ENCODE measurements at places on chromosomes 11 and 22. TPM values are rescaled to one million over a fixed set of nuclear protein-coding genes. Genes with fewer than 3 reads are reported as not detected.

- no peaks in the 10 kb centered on the region for H3K27me3 ChIP-seq
- H3K4me1 ChIP-seq: peaks cover 6% of the 10 kb centered on the region
- no peaks in the 10 kb centered on the region for H3K36me3 ChIP-seq
- H3K4me3 ChIP-seq: no peak overlapping the region
Measured at GRCh38 chr11:8907116-8907515, 3.9 kb upstream of the AKIP1 start.

- H3K4me1 ChIP-seq: peaks cover 6% of the 10 kb centered on the region
- H3K36me3 ChIP-seq: no peaks in the 10 kb centered on the region
- no peaks in the 10 kb centered on the region for H3K27me3 ChIP-seq
- DNase-seq: no peak
- H3K27ac ChIP-seq: no peak overlapping the region
Measured at GRCh38 chr11:134069426-134070341, 812 bp downstream of the JAM3 start.

The TMEM191C gene
- 0.70 TPM for total RNA-seq

DNA sequence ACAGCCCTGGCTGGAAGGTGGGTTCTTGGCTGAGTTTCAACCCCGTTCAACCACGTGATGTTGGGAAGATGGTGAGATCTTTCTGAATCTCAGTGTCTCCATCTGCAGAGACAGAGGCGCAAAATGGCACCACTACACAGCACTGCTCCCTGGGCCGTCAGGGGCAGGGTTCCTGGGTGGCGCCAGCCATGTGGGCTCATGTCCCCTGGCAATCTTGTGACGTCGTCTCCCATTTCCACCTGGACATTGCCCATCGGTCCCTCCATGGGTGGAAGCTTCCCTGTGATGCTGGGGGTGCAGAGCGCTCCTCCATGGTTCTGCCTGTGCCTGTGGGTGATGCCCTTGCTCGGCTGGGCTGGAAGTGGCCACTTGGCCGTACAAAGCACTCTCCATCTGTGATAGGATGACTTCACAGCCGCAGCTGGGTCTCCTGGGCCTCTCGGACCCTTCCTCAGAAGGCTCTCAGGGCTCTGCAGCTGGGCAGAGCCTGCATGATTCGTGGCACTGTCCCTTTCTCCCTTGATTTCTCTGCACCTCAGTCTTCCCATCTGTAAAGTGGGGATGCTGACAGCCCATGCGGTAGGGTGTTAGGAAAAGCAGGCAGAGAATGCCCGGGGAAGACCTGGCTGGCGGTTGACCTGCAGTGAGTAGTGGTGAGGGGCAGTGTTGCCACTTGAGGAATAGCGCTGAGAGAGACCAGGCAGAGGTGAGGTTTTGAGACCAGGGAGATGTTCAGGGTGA, 35.2 kb downstream of the SMIM38 start:
- H3K4me3 ChIP-seq: no peak overlapping the region
- no peak overlapping the region for H3K27ac ChIP-seq
- H3K4me1 ChIP-seq: no peaks in the 10 kb centered on the region
- H3K27me3 ChIP-seq: no peaks in the 10 kb centered on the region
- DNase-seq: no peak

GRCh38 chr22:36546932-36547331, 18.0 kb upstream of the EIF3D start:
- no peaks in the 10 kb centered on the region for H3K36me3 ChIP-seq
- H3K4me1 ChIP-seq: no peaks in the 10 kb centered on the region
- DNase-seq: no peak

The NFAM1 gene
- 0.31 TPM for total RNA-seq

- H3K4me1 ChIP-seq: no peaks in the 10 kb centered on the region
- no peak overlapping the region for H3K27ac ChIP-seq
- H3K27me3 ChIP-seq: no peaks in the 10 kb centered on the region
- no peaks in the 10 kb centered on the region for H3K36me3 ChIP-seq
- no peak for DNase-seq
Measured at GRCh38 chr11:41403458-41403857, 56.0 kb downstream of the LRRC4C start.

DNA sequence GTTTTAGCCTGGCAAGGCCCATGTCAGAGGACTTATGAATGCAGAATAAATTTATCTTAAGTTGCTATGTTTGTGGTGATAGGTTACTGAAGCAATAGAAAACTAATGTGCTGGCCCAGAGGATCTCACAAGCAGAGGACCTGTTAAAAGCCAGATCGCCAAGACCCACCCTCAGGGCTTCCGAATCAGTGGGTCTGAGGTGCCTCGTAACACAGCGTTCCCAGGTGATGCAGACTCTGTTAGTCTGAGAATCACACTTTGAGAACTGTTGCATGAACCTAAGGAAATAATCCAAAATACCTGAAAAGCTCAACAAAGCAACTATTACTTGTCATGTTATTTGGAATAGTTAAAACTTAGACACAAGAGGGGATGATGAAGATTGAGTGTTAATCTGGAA, 6.7 kb upstream of the SCARF2 start:
- DNase-seq: no peak
- peaks cover 7% of the 10 kb centered on the region for H3K36me3 ChIP-seq
- H3K4me1 ChIP-seq: no peaks in the 10 kb centered on the region
- no peaks in the 10 kb centered on the region for H3K27me3 ChIP-seq
- H3K27ac ChIP-seq: no peak overlapping the region
- no peak overlapping the region for H3K4me3 ChIP-seq

DNA sequence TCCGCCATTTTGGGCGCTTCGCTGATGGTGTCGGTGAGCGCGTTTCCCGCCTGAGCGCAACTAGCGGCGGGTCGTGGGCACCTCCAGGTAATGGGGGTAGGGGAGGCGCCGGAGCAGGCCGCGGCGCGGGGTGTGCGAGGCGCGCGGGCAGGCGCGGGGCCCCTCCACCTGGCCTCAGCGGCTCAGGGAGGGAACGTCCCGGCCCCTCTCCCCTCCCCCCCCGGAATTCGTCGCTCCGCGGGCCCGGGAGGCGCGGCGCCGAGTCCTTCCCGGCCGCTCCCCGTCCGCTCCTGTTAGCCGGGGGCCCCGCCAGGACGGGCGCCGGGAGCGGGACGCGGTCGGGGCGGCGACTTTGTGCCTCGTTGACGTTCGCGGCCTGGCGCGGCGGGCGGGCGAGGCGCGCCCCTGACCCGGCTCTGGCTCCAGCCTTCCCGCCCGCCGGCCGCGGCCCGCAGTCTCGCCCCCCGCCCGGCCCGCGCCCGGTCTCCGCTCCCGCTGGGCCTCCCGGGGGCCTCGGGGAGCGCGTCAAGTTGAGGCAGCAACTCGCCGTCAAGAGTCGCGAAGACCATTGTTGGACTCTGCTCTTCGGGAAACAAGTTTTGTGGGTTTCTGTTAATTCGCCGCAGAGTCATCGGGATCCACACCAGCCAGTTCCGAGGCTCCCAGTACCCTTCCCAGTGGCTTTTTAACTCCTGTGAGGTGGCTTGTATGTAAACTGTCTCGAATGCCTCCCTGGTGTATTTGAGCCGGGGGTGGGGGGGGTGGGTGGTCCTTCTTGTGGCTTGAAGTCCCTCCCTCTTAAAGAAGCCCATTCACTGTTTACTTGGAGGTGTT, at the start of gene PPP6R3:
Gene PPP6R3, plus strand, starts transcription at position 12 of the 834 bp plus-strand sequence. CDS start 76,913 bp downstream, outside the sequence.
- H3K27ac ChIP-seq: peak within 1 kb of the TSS; percentile 95
- no peaks in the 10 kb centered on the region for H3K27me3 ChIP-seq
- peak within 1 kb of the TSS; percentile 79 for H3K4me3 ChIP-seq
- no peak for DNase-seq
- no peaks in the 10 kb centered on the region for H3K36me3 ChIP-seq
- H3K4me1 ChIP-seq: peaks cover 43% of the 10 kb centered on the region

DNA sequence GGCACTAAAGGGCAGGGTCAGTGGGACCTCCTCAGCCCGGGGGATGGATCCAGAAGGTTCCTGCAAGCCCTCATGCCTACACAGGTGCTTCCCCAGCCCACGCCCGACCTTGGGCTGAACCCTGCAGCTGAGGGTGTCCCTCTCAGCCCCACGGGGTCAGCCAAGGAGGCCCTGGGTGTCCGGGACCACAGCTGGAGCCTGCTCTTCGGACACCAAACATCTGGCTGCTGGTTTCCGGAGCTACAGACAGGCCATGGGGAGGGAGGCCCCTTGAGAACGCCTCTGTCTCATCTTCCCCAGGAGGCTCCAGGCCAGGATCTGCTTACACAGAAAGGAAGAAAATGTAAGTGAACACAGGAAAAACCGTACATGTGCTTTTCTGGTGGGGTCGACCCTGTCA, 355.7 kb downstream of the MN1 start:
- no peaks in the 10 kb centered on the region for H3K27me3 ChIP-seq
- no peaks in the 10 kb centered on the region for H3K4me1 ChIP-seq
- H3K4me3 ChIP-seq: no peak overlapping the region
- no peak for DNase-seq
